Thoracic aorta (tissue), 2 donors: ENCODE measurements at places on chromosomes 1 and 21.

DNA sequence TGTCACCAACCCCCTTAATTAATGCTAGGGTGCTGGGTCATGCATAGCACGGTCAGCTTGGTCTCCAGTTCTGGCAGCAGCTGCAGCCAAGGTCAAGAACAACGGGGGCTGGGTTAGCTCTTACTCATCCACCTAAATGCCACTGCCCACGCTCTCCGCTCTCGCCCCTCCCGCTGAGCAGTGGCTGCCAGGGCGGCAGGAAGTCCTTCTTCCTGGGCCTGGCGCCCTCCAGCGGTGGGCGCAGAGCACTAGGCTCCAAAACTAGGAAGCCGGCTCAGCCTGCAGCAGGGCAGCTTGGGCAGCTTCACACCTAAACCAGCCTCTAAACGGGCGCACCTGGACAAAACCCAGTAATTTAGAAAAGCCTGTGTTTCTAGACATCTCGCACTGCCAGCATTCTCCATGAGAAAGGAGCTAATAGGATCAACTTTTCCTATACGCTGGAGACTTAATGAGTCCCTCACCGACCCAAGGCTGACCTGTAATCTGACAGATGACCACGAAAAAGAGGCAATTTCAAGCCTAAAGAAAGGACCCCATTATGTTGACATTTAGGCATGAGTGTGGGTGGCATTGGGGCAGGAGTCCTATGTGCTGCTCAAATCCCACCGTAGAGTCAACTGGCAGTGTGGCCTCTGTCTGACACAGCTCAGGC lies 78.4 kb upstream of the LRRN2 start:
- DNase-seq = peak; percentile 33
- H3K36me3 ChIP-seq = no peaks in the 10 kb centered on the region
- no peaks in the 10 kb centered on the region for H3K27me3 ChIP-seq
- H3K4me3 ChIP-seq = peak overlapping the region; percentile 3
- no peak overlapping the region for H3K27ac ChIP-seq

GRCh38 chr21:37405629-37406028 lies 39.1 kb downstream of the DYRK1A start:
- H3K27me3 ChIP-seq = no peaks in the 10 kb centered on the region
- no peak for DNase-seq
- H3K36me3 ChIP-seq = no peaks in the 10 kb centered on the region
- peaks cover 39% of the 10 kb centered on the region for H3K4me1 ChIP-seq
- H3K27ac ChIP-seq = no peak overlapping the region
- no peak overlapping the region for H3K4me3 ChIP-seq

DNA sequence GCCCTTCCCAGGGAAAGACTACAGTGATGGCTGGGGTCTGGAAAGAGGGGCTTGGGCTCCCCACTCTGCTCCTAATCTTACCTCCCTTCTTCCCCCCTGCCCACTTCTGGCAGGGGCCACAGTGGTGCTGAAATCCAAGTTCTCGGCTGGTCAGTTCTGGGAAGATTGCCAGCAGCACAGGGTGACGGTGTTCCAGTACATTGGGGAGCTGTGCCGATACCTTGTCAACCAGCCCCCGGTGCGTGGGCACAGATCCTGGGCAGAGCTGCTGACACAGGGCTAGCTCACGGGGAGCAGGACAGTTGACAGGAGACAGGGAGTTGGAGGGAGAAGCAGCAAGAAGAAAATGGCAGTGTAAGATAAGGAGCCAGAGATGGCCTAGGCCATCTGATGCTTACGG lies 2.4 kb downstream of the SLC27A3 start:
- DNase-seq = peak; percentile 62
- H3K27me3 ChIP-seq = no peaks in the 10 kb centered on the region
- peak overlapping the region; percentile 83 for H3K27ac ChIP-seq
- H3K4me1 ChIP-seq = peaks cover 40% of the 10 kb centered on the region
- H3K4me3 ChIP-seq = peak overlapping the region; percentile 86
- H3K36me3 ChIP-seq = peaks cover 8% of the 10 kb centered on the region

DNA sequence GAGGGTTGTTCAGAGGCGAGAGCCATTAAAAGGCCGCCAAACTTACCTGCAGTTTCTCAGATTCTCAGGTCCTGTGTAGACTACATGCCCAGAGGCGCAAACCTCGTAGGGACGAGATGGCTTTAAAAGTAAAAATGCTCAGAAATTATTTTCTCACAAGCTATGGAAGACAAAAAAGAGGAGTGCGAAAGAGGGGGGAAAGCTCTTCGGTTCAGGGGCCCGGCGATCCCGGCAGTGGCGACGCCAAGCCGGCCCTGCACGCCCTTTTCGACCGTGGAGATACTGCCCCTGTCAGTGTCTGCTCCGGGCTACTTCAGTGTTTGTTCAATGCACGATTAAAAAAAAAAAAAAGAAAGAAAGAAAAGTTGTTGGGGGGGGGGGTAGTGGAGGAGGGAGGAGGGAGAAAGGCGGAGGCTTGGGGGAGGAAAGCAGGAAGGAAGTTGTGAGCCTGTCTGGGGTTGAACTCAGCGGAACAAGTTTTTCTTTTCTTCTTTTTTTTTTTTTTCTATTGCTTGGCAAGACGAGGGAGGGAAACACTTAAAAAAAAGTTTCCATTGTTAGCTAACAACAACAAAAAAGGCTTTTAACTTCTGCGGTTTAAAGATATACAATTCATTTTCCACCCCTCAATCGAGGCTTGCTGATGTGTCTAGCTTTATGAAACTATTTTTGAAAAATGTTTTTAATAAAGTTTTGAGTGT lies at the start of gene ITPKB:
TSS of gene ITPKB (minus strand) at position 288 of the 701 bp plus-strand sequence. CDS start 1,824 bp downstream, outside the sequence.
- H3K27me3 ChIP-seq = no peaks in the 10 kb centered on the region
- DNase-seq = no peak
- H3K4me1 ChIP-seq = peaks cover 42% of the 10 kb centered on the region
- H3K27ac ChIP-seq = peak within 1 kb of the TSS; percentile 92
- H3K4me3 ChIP-seq = peak within 1 kb of the TSS; percentile 95

GRCh38 chr1:247542811-247543210 lies 6.1 kb upstream of the GCSAML start:
- no peak for DNase-seq
- H3K36me3 ChIP-seq = no peaks in the 10 kb centered on the region
- no peaks in the 10 kb centered on the region for H3K4me1 ChIP-seq
- H3K27me3 ChIP-seq = no peaks in the 10 kb centered on the region
- H3K4me3 ChIP-seq = no peak overlapping the region

DNA sequence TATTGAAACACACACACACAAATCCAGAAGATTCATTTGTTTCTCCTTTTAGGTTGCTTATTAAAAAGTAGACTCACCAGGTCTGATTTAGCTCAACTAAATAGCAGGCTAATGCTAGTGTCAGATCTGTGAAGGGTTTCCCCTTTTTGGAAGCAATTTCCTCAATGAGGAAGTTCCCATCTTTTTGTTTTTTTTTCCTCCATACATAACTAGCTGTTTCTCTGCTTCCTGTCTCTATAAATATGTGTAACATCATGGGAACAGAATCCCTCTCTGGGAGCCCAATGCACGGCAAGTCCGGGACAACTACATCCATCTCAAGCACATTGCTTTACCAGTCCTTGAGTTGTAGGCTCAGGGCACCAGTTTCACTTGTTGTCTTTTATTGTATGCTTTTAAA lies 1421.1 kb downstream of the PLA2G4A start:
- no peak for DNase-seq
- no peak overlapping the region for H3K4me3 ChIP-seq
- H3K36me3 ChIP-seq = no peaks in the 10 kb centered on the region
- no peak overlapping the region for H3K27ac ChIP-seq
- no peaks in the 10 kb centered on the region for H3K27me3 ChIP-seq

DNA sequence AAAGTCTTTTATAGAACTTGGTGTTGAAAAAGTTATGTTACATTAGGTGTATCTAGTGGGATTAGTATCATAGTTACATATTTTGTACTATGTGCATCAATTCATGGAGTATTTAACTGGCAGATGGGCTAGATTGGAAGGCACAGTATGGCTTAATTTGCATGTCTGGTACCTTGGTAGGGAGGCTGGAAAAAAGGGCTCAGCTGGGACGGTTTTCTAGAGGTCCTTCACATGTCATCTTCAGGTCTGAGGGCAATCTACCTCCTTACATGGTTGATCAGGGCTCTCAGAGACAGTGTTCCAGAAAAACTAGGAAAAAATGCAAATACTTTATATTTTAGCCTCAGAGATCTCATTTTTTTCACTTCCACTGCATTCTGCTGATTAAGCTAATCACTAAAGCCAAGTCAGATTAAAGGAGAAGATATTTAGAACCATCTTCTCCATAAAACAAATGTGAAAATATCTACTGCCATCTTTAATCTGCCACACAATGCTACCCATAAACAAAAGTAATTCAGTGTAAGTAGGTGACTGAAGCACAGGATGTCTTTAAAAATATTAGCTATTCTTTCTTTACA lies 209.3 kb downstream of the PLA2G4A start:
- DNase-seq = no peak
- no peaks in the 10 kb centered on the region for H3K27me3 ChIP-seq
- no peaks in the 10 kb centered on the region for H3K4me1 ChIP-seq
- no peak overlapping the region for H3K4me3 ChIP-seq
- no peaks in the 10 kb centered on the region for H3K36me3 ChIP-seq
- no peak overlapping the region for H3K27ac ChIP-seq

DNA sequence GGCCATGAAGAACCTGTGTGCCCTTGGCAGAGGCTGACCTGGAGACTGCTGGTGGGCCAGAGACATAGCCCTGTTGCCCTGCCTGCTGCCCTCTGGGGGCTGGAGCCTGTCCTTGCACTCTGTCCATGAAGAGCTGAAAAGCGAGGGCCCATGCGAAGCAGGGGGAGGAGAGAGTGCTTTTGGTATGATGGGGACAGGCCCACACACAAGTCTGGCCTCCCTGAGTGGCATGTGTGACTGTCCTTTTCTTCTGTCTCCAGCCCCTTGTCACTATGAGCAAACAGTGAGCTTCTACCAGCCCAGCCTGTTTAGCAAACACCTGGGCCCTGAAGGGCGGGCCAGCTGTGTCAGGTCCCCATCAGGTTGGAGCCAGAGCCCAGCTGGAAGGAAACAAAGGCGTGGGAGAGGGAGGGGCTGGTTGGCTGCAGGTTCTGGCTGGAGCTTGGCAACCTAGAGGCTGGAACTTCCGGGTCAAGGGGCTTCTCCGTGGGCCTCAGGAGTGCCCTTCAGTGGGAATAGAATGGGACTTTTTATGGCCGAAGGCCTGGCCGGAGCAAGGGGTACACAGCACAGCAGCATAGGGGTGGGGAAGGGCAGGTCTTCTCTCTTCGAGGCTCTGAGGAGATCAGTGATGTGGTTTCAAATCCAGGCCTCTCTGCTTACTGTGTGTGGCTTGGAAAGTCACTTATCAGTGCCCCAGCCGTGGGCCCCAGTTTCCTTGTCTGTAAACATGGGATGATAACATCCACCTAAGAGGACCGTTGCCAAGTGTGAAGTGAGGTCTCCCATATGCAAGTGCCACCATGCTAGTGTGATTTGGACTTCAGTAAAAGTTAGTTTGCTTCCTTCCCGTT lies 14.3 kb downstream of the QSOX1 start:
- H3K4me1 ChIP-seq = peaks cover 37% of the 10 kb centered on the region
- H3K27me3 ChIP-seq = no peaks in the 10 kb centered on the region
- no peaks in the 10 kb centered on the region for H3K36me3 ChIP-seq

GRCh38 chr1:204092632-204093420 lies 19.9 kb downstream of the SOX13 start:
- no peaks in the 10 kb centered on the region for H3K27me3 ChIP-seq
- H3K4me1 ChIP-seq = peaks cover 12% of the 10 kb centered on the region
- H3K4me3 ChIP-seq = no peak overlapping the region
- H3K27ac ChIP-seq = no peak overlapping the region
- no peaks in the 10 kb centered on the region for H3K36me3 ChIP-seq

GRCh38 chr1:54516249-54516920 lies 31.6 kb upstream of the ACOT11 start:
- H3K27ac ChIP-seq = no peak overlapping the region
- H3K27me3 ChIP-seq = no peaks in the 10 kb centered on the region
- H3K4me3 ChIP-seq = no peak overlapping the region

GRCh38 chr1:54037476-54037875 lies 15.5 kb downstream of the TMEM59 start:
- no peak overlapping the region for H3K4me3 ChIP-seq
- H3K27ac ChIP-seq = no peak overlapping the region
- peaks cover 76% of the 10 kb centered on the region for H3K36me3 ChIP-seq
- no peaks in the 10 kb centered on the region for H3K27me3 ChIP-seq
- no peaks in the 10 kb centered on the region for H3K4me1 ChIP-seq
- no peak for DNase-seq

DNA sequence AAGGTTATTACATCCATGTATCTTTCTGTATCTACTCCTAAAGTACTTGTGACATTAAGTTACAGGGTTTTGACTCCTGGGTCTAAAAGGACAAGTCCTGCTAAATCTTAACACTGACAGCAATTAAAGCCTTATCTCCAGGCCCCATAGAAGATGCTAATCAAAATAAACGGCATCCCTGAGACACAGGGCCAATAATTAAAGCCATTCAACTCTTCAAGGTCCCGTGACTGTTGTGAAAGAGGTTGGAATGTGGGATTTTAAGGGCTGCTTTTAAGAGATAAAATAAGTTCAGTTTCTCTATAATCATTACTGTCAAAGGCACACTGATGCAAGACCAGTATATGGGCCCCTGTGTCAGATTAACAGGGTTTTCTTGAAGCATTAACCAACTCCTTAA lies 8.3 kb downstream of the DNAI4 start:
- no peaks in the 10 kb centered on the region for H3K27me3 ChIP-seq
- H3K27ac ChIP-seq = no peak overlapping the region
- no peak for DNase-seq
- peaks cover 2% of the 10 kb centered on the region for H3K4me1 ChIP-seq
- H3K36me3 ChIP-seq = no peaks in the 10 kb centered on the region
- no peak overlapping the region for H3K4me3 ChIP-seq

DNA sequence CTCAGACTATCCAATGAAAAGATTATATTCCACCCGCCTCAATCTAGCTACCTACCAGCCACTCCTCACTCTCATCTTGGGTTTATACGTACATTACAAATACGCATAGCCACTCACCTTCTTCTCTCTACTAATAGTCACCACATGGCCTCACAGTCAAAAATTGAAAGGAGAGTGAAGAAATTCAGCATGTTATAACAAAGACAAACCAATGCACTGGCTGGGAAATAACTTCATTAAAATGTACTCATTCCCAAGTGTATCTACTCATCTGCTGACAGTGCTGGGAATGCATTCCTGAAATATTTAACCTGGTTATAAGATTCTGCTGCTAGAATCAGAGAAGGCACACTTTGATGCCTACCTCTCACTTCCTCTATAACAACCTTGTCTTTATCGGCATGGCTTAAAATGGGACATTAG lies 6.5 kb downstream of the ZNF644 start:
- no peaks in the 10 kb centered on the region for H3K36me3 ChIP-seq
- no peaks in the 10 kb centered on the region for H3K27me3 ChIP-seq
- no peak overlapping the region for H3K4me3 ChIP-seq
- peaks cover 39% of the 10 kb centered on the region for H3K4me1 ChIP-seq
- DNase-seq = no peak

GRCh38 chr21:45409466-45410150 lies 4.6 kb downstream of the COL18A1 start:
- H3K27me3 ChIP-seq = no peaks in the 10 kb centered on the region
- H3K36me3 ChIP-seq = no peaks in the 10 kb centered on the region
- H3K4me3 ChIP-seq = peak overlapping the region; percentile 29
- no peak for DNase-seq
- peak overlapping the region; percentile 73 for H3K27ac ChIP-seq
- peaks cover 22% of the 10 kb centered on the region for H3K4me1 ChIP-seq

- no peaks in the 10 kb centered on the region for H3K27me3 ChIP-seq
- no peak for DNase-seq
- peak overlapping the region; percentile 98 for H3K4me3 ChIP-seq
- peak overlapping the region; percentile 63 for H3K27ac ChIP-seq
- H3K4me1 ChIP-seq = peaks cover 18% of the 10 kb centered on the region
- H3K36me3 ChIP-seq = no peaks in the 10 kb centered on the region
These were observed 26.9 kb upstream of the EPB41 start for GRCh38 chr1:28887419-28887834.
